Ureter (tissue), 1 donor: ENCODE measurements at places on chromosomes 7 and 10. TPM values are rescaled to one million over a fixed set of nuclear protein-coding genes. Genes with fewer than 3 reads are reported as not detected.
A peak's percentile ranks its signal among the peaks of the same experiment; 100 is the strongest.

Gene ATRNL1
- total RNA-seq = 18.4 TPM

Gene TRIL
- 1.6 TPM for total RNA-seq

Gene OPN1SW
- not detected for total RNA-seq

Gene MAT1A
- total RNA-seq = 0.75 TPM

DNA sequence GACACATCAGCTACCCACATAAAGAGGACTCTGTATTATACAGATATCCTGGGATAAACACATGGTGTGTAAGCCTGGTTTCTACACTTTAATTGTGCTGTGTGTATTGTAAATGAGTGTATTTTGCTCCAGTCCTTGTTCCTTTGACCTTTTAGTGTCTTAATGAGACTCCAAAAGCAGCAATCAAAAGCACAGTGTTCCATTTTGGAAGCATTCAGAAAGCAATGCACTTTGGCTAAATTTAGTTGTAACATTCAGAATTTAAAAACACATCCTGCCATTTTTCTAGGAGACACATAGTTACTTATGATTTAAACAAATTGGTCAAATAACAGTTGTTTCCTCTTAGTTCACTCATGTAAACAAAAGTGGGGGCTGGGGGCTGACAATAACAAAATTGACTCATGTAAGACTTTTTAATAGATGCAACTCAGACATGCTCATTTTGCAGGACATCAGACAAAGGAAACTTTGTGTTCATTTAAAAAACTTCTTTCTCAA lies 122.2 kb downstream of the GPR37 start:
- no peak for DNase-seq

DNA sequence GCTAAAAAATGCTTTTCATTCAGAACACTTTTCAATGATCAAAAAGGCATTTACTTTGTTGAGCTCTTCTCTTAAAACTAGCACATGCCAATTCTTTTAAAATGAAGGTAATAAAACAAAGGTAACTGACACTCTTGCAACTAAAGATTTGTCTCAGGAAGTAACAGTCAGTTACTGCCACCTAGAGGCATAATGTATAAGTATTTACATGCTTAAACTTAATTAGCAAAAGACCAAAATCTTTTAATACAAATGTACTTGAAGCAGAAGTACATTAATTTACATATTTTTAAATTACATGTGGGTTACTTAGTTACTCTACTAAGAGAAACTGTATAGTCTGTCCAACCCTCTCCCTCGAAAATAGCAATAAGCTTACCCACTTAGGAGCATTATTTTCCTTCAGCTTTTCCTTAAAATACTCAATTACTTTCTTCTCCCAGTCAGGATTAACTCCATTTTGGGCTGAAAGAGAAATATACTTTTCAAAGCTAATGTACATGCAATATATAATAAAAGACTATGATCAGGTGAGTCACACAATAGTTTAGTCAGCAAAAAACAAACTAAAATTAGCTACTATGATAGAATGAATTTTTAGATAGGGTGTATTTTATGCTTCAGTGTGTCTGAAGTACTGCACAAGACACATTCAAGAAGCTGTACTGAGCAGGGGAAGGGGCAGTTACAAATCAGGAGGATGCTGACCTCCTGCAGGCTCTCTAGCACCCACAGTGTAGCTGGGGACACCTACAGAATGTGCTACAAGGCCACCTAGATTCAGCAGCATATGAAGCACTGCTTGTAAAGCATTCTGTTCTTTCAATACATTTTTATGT lies 13.0 kb downstream of the MCMBP start:
- no peak for DNase-seq

- DNase-seq = no peak
Measured at GRCh38 chr7:133987582-133987981, 139.6 kb upstream of the LRGUK start.

DNA sequence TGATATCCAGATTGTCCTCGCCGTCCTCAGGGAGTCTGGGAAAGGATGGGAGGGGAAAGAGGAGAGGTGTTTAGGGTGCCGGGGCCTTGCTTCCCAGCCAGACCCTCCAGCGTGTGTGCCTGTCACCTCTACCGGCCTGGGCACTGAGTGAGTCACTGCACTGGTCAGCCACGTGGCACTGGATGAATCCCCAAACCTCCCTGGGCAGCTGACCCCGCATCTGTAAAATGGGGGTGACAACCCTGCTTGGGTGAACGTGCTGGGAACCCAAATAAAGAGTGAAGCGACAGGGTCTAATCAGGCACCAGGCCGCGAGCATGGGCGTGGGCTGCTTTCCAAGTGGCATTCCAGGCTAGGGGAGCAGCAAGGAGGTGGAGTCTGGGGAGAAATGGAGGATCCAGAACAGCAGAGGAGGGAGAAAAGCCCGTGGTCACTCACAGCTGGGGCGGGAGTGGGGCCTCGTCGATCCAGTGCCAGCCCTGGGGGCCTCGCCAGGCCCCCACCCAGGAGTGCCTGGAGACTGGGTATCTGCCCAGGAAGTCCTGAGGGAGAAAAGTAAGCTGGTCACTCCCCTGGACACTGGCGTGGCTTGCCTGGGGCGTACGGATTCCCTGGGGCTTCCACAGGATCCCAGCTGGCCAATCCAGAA lies 29.7 kb downstream of the KLRG2 start:
- no peak for DNase-seq

GRCh38 chr7:135150072-135150782 lies 2.4 kb downstream of the TMEM140 start:
- DNase-seq = no peak

DNA sequence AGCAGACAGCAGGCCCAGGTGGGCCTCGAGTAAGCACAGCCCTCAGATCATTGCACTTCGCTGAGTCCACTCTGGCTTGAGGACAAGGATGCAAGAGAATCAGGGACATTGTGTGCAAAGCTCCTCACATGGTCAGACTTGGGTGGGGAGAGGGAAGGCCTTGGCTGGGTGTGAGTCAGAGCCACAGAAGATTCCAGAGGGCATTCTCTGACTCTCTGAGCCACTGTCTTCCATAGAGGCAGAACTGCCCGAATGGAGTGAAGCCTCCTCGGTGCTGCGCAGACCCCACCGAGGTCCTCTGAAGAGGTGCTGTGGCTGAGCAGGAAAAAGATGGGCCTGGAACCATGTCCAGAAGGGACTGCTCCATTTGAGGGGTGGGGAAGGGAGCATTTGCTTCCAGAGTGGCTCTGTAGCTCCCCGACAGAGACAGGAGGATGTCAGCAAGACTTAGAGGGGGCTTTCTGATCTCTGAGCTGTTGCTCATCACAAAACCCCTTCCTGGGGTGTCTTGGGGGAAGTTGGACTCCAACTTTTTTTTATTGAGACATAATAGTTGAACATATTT lies 120.8 kb downstream of the PTPN20 start:
- no peak for DNase-seq

GRCh38 chr7:4026941-4027486 lies 655.1 kb upstream of the FOXK1 start:
- DNase-seq = no peak

DNA sequence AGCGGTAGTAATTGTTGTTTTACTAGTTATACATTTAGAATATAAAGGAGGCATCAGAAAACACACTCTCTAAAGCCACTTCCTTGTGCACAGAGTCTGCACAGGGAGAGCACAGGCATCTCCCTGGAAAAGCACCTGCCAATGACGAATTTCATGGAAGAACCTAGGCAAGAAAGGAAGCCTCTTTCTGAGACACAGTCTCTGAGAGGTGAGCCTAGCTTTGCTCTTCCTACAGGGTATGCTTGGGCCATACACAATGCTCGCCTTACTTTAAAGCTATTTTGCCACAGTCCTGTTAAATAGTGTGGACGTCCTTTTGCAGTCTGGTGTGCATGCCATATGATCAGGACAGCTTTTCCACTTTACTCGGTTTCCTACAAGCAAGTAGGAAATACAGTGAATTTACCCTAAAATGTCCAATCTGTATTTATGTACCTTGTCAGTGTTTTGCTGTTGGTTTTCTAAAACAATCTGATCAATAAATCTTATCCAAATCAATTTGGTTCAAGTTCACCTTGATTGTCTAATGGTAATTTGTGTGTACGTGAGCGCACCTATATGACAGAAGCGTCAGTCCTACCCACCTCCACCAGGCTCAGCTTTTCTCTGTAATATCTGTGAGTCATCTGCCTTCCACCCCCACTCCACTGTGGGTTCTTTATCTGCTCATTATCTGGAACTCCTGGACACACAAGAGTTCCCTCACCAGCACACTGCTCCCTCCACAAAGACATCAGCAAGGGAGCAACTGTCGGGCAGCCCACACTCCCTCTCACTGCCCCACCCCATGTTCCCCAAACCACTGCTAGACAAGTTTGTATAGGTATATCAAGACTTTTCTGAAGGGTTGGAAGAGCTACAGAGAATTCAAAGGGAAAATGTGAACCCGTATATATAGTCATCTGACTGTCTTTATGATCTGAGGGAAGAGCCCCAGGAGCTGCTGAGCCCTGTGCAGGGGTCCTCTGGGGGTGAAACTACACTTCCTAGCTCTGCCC lies 65.2 kb downstream of the KLHDC10 start:
- DNase-seq = no peak

DNA sequence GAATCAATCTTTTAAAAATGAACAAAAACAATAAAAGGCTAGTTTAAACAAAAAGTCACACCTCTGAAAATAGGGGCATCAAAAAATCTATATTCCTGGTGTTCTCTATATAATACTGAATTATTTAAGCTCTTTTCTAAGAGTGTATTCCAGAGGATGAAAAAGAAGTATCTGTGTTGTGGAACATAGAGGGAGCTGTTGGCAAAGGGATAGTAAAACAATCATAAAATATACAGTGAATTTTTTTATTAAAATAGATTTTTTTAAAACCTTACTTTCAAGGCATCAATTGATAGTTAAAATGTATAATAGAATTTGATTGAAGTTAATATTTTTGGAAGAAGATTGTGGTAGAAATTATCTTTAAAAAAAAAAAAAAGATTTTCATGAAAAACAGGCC lies 1409.1 kb upstream of the CELF2 start:
- DNase-seq = no peak

GRCh38 chr10:118522791-118523498 lies 72.5 kb downstream of the PRLHR start:
- no peak for DNase-seq

- no peak for DNase-seq
Measured at GRCh38 chr7:48245751-48246472, 74.7 kb downstream of the ABCA13 start.

DNA sequence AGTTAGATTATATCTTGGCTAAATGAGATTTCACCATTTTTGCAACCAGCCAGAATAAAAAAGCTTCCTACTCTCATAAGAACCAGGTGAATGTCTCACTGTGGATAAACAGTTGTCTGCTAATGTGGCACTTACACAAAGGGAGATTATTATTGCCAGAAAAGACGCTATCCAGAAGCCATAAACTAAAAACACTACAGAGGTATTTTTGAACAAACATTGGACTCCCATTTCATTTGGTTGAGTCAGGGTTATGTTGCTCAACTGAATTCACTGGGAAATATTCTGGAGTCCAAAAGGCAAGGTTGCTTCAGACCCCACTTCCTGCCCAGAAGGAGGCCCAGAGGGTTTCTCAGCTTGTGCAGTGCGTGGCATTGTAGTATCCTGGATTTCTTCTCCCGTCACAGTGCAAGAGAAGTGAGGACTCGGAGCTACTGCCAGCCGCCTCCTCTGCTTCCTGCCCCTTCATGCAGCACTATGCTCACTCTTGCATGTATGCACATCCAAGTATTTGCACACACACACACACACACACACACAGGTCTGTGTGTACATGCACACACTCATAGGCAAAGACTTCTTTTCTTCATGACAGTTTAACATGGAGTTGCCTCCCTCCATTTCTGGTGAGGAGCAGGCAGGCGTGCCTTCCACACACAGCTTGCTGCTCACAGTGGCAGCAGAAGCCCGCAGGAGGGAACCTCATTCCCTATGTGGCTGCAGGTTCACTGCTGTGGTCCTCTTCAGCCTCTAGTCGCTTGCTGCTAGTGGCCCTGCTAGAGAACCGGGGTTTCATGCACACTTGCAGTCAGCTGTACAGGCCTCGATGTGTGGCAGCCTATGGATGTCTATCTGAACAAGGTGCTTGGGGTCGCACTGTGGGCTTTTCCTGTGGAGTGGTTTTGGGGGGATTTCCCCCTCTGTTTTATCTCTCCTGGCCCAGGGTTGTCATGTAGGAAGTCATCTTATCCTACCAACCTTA lies 10.1 kb downstream of the DENND10 start:
- DNase-seq = no peak

DNA sequence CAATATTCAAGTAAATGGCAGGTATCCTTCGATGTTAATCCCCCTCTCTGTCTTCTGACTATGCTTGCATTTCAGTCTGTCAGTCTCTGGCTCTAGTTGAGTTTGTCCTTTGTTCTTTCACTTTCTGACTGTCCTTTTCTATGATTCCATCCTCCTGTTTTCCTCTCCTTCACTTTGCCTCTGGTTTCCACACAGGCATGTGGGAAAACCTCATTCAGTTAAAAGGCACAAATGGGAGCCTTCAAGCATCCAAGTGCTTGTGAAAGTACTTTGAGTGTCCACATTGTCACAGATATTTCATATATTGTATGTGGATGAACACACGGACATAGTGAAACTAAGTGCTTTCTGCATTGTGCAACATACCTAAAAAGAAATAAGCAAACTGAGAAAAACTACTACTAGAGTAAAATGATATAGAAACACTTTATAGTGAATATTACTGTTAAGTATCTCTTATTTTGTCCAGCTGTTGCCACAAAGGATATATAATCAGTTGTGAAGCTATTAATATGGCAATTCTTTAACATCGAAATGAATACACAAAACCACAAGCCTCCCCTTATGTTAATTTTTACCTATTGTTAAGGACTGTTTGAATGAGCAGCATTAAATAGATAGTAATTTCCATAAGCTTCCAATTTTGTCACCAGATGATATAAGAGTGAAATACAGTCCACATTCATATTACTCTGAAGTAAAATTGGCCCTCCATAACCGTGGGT lies 71.7 kb downstream of the NRBF2 start:
- DNase-seq = no peak

- DNase-seq = peak; percentile 70
Measured at GRCh38 chr10:69061305-69062161, 26.4 kb upstream of the SRGN start.

GRCh38 chr7:17184805-17185689 lies 113.4 kb upstream of the AHR start:
- DNase-seq = no peak

DNA sequence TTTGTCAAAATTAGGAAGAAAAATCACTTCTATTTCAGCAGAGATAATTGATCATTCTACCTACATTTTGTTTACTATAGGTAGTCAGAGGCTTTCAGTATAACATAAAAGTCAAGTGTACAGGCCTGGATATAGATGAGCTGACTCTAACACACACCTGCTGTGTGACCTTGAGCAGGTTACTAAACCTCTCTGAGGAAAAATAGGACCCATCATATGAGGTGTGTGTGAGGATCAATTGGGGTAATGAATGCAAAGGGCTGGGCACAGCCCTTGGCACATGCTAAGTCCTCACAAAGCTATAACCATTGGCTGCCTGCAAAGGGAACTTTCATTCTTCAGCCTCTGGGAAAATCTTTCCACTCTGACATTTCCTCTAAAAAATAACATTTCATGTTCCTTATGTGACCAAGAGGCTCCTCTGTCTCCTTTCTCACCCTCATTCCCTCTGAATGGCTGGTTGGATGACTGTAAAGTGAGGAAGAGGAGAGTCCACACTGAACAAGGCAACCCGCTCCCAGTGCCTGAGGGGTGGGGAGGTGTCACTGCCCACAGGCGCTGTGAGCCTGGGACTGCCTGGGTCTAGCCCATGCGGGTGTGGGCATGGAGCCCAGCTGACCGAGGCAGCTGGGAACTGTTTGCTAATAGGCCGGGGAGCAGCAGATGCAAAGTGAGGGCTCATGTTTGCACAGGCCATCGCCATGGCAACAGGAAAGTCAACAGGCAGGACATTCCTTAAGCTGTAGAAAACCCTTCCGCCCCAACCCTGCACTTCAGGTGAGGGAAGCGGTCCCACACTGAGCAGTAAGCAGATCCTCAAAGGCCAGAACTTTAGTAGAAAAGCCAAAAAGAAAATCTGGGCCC lies 36.8 kb downstream of the MYOF start:
- peak; percentile 95 for DNase-seq
